ENCODE measurements at places on chromosomes 6 and 20.
A peak's percentile ranks its signal among the peaks of the same experiment; 100 is the strongest.

DNA sequence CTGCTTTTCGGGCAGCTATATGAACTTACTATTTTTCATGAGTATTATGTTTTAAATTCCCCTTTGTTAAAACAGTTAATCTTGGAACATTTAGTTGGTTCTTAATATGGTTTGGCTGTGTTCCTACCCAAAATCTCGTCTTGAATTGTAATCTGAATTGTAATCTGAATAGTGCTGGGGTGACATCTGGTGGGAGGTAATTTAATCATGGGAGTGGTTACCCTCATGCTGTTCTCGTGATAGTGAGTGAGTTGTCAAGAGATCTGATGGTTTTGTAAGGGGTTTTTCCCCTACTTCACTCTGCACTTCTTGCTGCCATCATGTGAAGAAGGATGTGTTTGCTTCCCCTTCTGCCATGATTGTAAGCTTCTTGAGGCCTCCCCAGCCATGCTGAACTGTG lies 305.4 kb upstream of the MAP3K7 start:
- DNase-seq, result no peak

GRCh38 chr6:7050872-7051779 lies 56.6 kb upstream of the RREB1 start:
- DNase-seq, result no peak

DNA sequence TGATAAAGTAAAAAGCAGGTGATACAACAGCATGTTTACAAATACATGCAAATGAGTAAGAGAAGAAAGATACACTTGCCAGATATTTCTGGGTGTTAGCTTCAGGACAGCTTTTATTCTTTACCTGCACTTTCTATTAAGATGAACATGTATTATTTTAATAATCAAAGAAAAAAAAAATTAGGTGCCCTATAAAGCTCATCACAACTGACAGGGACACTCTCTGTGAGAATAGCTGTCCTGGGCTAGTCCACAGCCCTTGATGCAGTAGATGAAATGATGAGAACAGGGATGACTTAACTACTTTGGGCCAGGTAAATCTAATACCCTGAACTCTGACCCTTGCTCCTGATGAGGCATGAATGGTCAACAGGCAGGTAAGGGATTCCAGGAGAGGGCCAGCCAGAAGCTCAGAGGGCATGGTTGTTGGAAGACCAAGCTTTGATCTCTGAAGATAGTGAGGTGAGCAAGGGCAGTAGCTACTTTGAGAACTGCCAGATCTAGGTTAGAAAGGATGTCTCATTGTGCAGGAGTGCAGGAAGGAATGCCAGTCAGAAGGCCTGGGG lies 15.6 kb downstream of the NSFL1C start:
- no peak for DNase-seq

DNA sequence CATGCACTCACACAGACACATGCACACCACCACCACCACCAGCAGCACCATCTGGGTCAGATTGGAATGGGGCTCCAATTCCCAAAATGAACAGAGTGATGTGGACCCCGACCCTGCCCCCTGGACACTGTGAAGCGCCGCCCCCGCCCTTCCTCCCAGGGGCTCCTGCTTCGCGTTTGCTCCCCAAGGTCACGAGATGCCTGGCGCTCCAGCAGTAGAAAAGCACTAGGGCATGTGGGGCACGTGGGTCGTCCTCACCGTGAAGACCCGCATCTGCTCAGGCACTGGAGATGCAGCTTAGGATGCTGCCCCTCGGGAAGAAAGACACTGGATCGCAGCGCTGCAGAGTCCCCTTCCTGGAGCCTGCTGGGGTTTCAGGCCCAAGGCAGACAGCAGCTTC lies 184.0 kb downstream of the SMOC2 start:
- no peak for DNase-seq

GRCh38 chr6:118685823-118686449 lies 34.5 kb upstream of the CEP85L start:
- no peak for DNase-seq

DNA sequence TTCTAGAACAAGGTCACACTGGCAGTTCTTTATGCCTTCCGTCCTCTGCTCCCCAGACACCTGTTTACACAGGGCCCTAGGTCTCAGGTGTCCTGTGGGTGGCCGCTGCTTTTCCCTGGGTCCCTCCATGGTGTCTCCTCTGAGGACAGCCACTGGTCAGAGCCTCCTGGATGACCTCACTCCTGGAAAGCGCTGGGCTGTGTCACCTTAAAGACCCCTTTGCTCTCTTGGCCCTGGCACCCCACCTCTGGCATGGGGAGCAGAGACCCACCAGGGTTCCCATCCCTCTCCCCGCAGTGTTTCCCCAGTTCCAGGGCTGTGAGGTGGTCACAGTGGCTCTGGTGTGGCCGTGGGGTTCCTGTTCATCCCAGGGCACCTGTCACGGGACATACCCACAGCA lies 33.9 kb downstream of the NTSR1 start:
- no peak for DNase-seq

GRCh38 chr20:63957690-63958441 lies 1.6 kb upstream of the UCKL1 start:
- no peak for DNase-seq

- no peak for DNase-seq
These were observed 12.6 kb upstream of the FAM50B start for GRCh38 chr6:3836566-3836965.

GRCh38 chr20:10985536-10985935 lies 311.7 kb upstream of the JAG1 start:
- DNase-seq, result no peak

- DNase-seq, result no peak
These were observed 736.9 kb downstream of the QKI start for GRCh38 chr6:164151161-164152120.

- no peak for DNase-seq
These were observed 17.4 kb downstream of the HSF2 start for GRCh38 chr6:122416825-122417224.

GRCh38 chr6:13177664-13178063 lies 150.7 kb downstream of the TBC1D7 start:
- peak; percentile 35 for DNase-seq

DNA sequence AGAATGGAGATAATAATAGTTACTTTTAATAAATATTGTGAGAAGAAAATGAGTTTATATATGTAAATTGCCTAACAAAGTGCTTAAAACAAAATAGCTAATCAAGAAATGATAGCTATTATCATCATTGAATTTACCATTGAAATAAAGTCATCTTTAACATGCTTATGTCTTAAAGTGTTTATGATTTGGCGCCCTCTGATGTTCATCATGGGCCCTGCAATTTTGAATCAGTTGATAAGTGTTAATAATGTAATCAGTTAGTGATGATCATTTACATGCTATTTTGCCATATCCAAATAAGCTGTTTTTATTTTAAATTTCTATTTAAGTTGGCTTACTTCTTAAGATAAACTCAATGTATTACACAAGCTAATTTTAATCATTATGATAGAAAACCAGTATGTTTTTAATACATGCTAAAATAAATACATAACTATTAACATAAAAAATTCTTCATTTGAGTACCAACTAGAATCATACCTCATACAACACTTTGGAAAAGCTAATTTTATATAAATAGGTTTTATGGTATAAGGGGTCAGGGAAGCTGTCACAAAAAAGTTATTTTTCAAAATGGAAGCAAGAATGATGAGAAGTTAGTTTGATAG lies 39.2 kb upstream of the TPD52L1 start:
- DNase-seq, result peak; percentile 47

Measured in kidney capillary endothelial cell (primary cell).